ENCODE measurements at places on chromosomes 16 and 17.

DNA sequence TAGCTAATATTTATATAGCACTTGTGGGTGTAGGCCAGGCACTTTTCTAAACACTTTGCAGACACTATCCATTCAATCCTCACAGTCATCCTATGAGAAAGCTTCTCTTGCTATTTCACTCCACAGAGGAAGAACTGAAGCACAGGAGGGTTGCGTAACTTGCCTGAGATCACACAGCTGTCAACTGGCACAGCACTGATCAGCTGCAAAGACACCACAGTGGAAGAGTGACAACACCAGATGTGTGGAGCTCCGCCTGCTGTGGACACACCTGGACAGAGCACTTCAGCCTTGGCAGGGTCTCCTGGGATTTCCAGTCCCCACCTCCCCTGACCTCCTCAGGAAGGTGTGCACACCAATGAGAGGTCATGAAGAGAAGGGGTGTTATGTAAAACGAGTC is 13.3 kb upstream of the CNEP1R1 start:
- no peak for DNase-seq

GRCh38 chr17:46028981-46029565 is 30.0 kb downstream of the STH start:
- no peak for DNase-seq

DNA sequence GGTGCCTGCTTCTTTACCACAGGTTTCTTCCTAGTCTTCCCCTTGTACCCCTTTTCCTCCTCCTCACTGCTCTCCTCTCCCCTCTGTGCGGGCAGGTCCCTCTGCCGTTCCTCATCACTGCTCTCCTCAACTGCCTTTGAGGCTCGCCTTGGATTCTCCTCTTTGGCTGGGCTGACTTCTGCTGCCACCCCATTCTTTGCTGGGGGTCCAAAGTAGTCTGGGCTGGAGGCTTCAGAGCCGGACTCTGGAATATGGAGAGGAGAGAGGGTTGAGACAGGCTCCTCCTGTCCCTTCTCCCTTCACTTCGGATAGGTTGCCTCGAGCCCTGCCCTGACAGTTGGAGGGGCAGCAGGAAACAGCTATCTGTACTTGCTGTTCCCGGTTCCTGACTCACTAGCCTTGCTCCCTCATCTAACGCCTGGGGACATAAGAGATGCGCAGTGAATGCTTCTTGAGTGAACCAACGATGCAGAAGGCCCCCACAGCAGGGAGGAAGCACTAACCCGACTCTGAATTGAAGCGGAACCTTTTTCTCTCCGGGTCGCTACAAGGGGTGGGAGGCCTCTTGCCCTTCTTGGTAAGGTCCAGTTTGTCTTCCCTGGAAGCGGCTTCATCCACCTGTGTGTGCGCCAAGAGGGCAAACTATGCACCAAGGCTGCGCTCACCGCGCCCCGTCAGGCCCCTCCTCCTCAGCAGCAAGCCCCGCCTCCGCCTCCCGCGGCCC is 655 bp downstream of the HIRIP3 start:
- DNase-seq: peak; percentile 58

GRCh38 chr16:13793841-13794409 is 126.0 kb upstream of the ERCC4 start:
- no peak for DNase-seq

- DNase-seq: no peak
Measured at GRCh38 chr16:64417711-64418227, 704.1 kb downstream of the CDH11 start.
